Activated T-helper 1 cell treated with anti-CD3 and anti-CD28 coated beads, Interleukin-2, amount 50 U/mL, for 16 hours (primary cell): ENCODE measurements at places on chromosomes 16 and 17.

- DNase-seq, result no peak
Measured at GRCh38 chr16:11079652-11080187, 135.4 kb downstream of the CLEC16A start.

DNA sequence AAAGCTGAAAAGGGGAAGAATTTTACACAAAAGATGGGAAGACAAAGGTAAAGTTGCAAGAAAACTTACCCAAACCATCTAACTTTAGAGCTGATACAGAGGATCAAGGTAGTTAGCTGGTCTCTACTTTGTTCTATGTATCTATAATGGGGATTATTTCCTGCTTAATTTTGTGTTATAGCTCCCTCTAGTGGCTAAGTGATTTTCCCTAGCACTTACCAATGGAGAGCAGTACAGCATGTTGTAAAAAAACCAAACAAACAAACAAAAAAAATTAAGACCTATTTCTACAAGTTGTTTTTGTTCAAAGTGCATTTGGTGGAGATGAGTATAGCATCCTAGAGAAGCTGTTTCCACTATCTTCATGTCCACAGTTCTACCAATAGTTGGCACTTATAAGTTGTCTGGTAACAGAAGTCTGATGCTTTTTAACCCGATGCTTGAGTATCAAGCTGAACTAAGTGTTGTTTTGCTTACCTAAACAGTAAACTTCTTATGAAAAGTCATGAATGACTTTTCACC, 7.5 kb downstream of the SRSF1 start:
- no peak for DNase-seq

- no peak for DNase-seq
Measured at GRCh38 chr17:29911641-29912177, 18.3 kb downstream of the SSH2 start.

DNA sequence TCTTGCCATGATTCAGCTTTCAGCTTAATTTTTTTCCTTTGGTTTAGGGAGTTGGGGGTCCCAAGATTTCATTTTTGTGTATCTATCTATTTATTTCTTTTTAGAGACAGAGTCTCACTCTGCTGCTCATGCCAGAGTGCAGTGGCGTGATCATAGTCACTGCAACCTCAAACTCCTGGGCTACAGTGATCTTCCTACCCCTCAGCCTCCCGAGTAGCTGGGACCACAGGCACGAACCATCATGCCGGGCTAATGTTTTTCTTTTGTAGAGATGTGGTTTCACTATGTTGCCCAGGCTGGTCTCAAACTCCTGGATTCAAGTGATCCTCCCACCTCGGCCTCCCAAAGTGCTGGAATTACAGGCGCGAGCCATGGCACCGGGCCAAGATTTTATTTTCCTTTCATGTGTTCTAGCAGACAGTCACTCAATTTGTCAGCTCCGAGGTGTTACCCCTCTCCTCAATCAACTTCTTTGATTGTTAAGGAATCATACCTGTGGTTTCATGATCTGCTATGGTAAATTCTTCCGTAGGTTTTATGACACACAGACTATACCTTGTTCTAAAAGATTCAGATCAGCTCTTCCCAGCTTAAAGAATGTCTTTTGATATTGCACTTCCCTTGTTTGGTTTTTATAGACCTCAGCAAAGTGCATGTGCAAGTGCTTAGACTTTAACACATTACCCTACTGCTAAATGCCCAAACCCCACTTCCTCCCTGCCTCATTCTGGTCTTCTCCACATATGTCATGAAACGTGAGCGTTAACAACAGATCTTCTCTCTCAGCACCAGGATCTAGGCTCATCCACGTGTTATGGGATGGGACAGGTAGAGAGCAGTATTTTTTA, 13.0 kb downstream of the UNC45B start:
- no peak for DNase-seq

DNA sequence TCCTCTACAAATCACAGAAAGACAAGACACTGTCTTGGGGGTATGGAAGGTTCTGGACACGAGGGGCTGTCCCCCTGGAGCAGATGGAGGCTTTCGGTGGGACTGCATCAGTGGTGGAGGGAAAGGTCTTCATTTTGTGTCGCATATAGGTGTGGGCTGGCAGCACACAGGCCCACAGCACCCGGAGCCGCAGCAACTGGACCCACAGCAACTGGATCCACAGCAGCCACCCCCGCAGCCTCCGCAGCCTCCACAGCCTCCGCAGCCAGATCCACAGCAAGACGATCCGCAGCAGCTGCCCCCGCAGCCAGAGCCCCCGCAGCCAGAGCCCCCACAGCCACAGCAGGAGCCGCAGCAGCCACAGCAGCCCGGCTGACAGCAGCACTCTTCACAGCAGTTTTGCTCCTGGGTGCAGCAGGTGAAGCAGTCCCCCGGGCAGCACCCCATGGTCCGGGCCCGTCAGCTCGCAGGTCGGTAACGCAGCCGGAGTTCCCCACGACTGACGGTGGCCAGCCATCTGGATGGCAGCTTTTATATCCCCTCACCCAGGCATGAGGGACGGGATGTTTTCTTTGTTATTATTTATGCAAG, at the start of gene KRTAP17-1:
TSS of gene KRTAP17-1 (minus strand) at position 507 of the 591 bp plus-strand sequence. CDS start at position 447, 60 bp downstream.
- no peak for DNase-seq
